ENCODE measurements at places on chromosomes 6 and 20. TPM values are rescaled to one million over a fixed set of nuclear protein-coding genes. Genes with fewer than 3 reads are reported as not detected.

PXT1 gene
- not detected for total RNA-seq

C20orf141 gene
- 0.29 TPM for total RNA-seq

ZC2HC1B gene
- total RNA-seq: not detected

KIAA0408 gene
- total RNA-seq: 1.8 TPM

TNFAIP3 gene
- 10.5 TPM for total RNA-seq

RPS21 gene
- total RNA-seq: 508 TPM

RIPOR3 gene
- 2.4 TPM for total RNA-seq

GRCh38 chr6:116445102-116445501 is 16.1 kb upstream of the CALHM6 start:
- H3K27me3 ChIP-seq: no peaks in the 10 kb centered on the region
- DNase-seq: no peak
- H3K4me1 ChIP-seq: peaks cover 41% of the 10 kb centered on the region

GRCh38 chr6:98648211-98648914 is 186.0 kb upstream of the POU3F2 start:
- no peak overlapping the region for H3K4me3 ChIP-seq
- H3K4me1 ChIP-seq: no peaks in the 10 kb centered on the region
- H3K36me3 ChIP-seq: no peaks in the 10 kb centered on the region
- no peak for DNase-seq
- no peaks in the 10 kb centered on the region for H3K27me3 ChIP-seq

- H3K4me3 ChIP-seq: no peak overlapping the region
- H3K27ac ChIP-seq: no peak overlapping the region
- no peaks in the 10 kb centered on the region for H3K36me3 ChIP-seq
- no peaks in the 10 kb centered on the region for H3K27me3 ChIP-seq
These were observed 204.0 kb downstream of the DLL1 start for GRCh38 chr6:170086639-170087420.

DNA sequence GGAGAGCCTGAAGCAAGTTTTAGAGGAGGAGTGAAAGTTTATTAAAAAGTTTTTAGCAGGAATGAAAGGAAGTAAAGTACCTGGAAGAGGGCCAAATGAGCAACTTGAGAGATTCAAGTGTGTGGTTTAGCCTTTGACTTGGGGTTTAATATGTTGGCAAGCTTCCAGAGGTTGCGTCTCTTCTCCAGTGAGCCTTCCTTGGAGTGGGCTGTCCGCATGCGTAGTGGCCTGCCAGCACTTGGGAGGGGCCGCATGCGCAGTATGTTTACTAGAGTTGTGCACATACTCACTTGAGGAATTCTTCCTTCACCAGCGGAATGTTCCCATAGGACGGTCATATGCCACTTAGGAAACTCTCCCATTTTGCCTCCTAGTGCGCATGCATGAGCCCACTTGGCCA is 235.2 kb downstream of the ALDH8A1 start:
- DNase-seq: no peak
- H3K4me1 ChIP-seq: no peaks in the 10 kb centered on the region
- H3K36me3 ChIP-seq: no peaks in the 10 kb centered on the region

DNA sequence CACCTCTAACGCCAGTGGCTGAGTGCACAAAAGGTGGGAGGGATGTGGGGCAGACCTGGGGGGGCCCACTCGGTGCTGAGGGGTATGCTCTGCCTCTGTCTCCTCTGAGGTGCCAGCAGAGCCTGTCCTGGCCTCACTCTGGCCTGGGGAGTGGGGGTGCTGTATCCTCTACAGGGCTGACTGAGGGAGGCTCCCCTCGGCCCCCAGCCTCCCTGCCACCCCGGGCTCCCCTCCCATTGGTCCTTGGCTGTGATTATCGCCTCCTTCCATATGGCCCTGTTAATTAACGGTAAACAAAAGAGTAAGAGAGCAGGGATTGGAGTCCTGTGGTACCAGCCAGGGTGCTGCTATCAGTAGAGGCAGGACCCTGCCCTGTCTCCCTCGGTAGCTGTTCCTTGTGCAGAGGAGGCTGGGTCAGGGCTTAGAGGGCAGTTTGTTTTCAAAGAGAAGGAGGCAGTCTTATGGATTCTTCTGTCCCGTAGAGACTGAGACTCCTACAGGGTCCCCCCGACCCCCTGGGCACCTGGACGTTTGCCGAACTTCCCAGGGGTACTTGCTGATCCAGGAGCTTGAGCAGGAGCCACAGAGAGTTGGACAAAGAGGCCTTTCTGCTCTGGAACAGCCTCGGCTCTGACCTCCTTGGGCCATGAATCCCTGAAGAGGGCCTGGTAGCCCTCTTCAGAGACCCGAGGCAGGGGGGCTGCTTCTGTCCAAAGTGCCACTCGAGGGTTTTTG is 1.8 kb downstream of the MYT1 start:
- no peaks in the 10 kb centered on the region for H3K36me3 ChIP-seq
- H3K27me3 ChIP-seq: peaks cover 51% of the 10 kb centered on the region
- no peaks in the 10 kb centered on the region for H3K4me1 ChIP-seq
- H3K4me3 ChIP-seq: no peak overlapping the region

GRCh38 chr6:13708736-13709135 is 2.9 kb downstream of the RANBP9 start:
- H3K27me3 ChIP-seq: no peaks in the 10 kb centered on the region
- peaks cover 26% of the 10 kb centered on the region for H3K4me1 ChIP-seq
- H3K4me3 ChIP-seq: peak overlapping the region; percentile 92
- no peaks in the 10 kb centered on the region for H3K36me3 ChIP-seq
- H3K27ac ChIP-seq: peak overlapping the region; percentile 83
- DNase-seq: no peak

GRCh38 chr20:24533449-24533848 is 64.0 kb downstream of the SYNDIG1 start:
- no peak overlapping the region for H3K27ac ChIP-seq
- H3K4me1 ChIP-seq: no peaks in the 10 kb centered on the region
- H3K27me3 ChIP-seq: no peaks in the 10 kb centered on the region
- H3K4me3 ChIP-seq: no peak overlapping the region

DNA sequence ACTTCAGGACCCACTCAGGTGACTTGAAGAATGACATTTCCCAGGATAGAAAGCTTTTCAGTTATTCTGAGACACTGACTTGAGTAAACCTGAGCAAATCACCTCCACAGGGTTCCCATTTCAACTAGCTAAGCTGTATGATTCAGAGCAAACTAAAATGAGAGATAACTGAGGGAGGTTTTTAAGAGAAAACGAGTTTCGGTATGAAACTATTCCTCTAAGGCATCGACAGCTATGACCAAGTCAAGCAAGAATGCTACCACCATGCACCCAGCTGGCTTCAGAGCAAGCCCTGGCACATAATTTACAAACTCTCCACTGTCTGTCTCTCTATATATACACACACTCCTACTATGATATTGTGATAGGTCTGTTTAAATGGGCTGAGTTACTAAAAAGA is 75.4 kb downstream of the PERP start:
- DNase-seq: no peak
- H3K27ac ChIP-seq: no peak overlapping the region
- no peaks in the 10 kb centered on the region for H3K36me3 ChIP-seq
- H3K27me3 ChIP-seq: no peaks in the 10 kb centered on the region
- no peak overlapping the region for H3K4me3 ChIP-seq
- no peaks in the 10 kb centered on the region for H3K4me1 ChIP-seq

- H3K27ac ChIP-seq: no peak overlapping the region
- DNase-seq: no peak
- no peaks in the 10 kb centered on the region for H3K4me1 ChIP-seq
- H3K36me3 ChIP-seq: no peaks in the 10 kb centered on the region
These were observed 405.8 kb upstream of the FKBP1C start for GRCh38 chr6:62805431-62805830.

DNA sequence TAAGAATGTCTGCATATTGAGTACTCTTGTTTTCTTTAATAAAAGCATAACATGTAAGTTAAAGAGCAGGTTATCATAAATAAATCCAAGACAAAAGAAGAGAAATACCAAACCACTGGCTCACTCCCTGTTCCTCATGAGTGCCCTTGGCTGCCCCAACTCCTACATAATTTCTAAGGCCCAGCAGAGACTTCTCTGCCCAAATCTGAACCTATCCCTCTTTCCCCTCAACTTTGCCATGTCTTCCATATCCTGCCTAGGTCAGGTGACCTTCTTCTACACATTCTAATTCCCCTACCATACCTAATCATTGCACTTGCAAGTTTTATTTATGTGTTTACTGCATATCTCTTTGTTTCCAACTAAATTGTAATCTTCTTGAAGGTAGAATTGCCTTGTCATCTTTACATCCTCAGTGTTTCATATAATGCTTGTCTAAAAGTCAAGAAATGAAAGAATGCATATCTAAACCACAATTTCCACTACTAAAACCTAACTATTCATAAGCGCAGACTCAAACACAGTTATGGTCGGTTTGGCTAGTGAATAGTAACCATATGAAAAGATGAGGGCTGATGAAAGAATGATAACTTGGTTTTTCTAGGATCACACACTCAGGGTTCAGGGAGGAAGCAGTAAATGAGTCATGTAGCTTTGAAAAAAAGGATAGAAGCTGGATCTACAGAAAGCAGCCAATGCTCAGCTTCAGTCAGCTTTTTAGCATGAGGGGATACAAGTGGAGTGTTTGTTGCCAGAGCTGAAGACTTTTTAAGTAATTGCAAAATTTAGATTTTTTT is 53.3 kb upstream of the EYA4 start:
- DNase-seq: peak; percentile 51
- H3K36me3 ChIP-seq: no peaks in the 10 kb centered on the region
- no peak overlapping the region for H3K4me3 ChIP-seq
- peaks cover 8% of the 10 kb centered on the region for H3K4me1 ChIP-seq
- H3K27me3 ChIP-seq: peaks cover 4% of the 10 kb centered on the region

- H3K4me3 ChIP-seq: no peak overlapping the region
- no peaks in the 10 kb centered on the region for H3K4me1 ChIP-seq
- no peaks in the 10 kb centered on the region for H3K36me3 ChIP-seq
- no peak overlapping the region for H3K27ac ChIP-seq
These were observed 179.3 kb upstream of the DTNBP1 start for GRCh38 chr6:15841937-15842726.

DNA sequence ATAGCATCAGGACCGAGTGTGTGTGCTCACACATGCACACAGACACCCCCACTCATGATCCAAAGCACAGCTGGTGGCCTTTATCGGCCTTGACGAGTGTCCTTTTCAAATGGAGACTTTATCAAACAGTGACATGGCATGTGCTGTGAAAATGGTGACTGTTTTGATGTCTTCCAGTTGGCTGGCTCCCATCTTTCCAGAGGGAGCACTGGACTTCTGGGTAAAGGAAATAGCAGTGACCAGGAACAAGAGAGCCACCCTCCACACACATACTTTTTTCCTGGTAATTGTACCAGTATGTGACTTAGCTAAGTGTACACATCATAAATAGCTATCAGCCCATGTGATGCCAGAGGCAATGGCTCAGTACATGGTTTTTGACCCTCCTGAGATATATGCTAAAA is 52.7 kb downstream of the ZDHHC14 start:
- no peak overlapping the region for H3K4me3 ChIP-seq
- H3K27me3 ChIP-seq: peaks cover 8% of the 10 kb centered on the region
- no peaks in the 10 kb centered on the region for H3K4me1 ChIP-seq
- H3K27ac ChIP-seq: no peak overlapping the region
- H3K36me3 ChIP-seq: no peaks in the 10 kb centered on the region
- no peak for DNase-seq

- no peaks in the 10 kb centered on the region for H3K36me3 ChIP-seq
- peak overlapping the region; percentile 99 for H3K27ac ChIP-seq
- peaks cover 38% of the 10 kb centered on the region for H3K4me1 ChIP-seq
- H3K27me3 ChIP-seq: no peaks in the 10 kb centered on the region
- peak overlapping the region; percentile 59 for H3K4me3 ChIP-seq
These were observed 290.3 kb upstream of the STXBP5 start for GRCh38 chr6:146913842-146914488.

DNA sequence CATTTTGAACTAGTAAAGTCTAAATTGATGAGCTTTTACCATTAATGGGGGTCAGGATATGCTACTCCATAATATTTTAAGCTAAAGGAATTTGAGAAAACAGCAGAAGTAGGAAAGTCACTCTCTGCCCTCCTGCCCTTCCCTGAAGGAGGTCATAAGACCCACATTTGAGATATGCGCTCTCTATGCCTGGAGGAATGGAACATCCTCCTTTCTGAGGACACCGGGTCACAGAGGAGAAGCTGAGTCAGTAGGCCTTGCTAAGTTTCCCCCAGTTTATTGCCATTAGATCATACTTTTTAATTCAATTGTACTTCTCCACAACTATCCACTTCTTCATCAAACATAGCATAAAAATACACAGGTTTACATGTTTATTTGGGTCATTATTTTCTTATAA is 40.3 kb downstream of the AKAP7 start:
- H3K4me3 ChIP-seq: no peak overlapping the region
- no peak overlapping the region for H3K27ac ChIP-seq

- H3K4me1 ChIP-seq: no peaks in the 10 kb centered on the region
- H3K27me3 ChIP-seq: no peaks in the 10 kb centered on the region
- no peak overlapping the region for H3K27ac ChIP-seq
These were observed 26.6 kb downstream of the CNBD2 start for GRCh38 chr20:35994994-35995453.

DNA sequence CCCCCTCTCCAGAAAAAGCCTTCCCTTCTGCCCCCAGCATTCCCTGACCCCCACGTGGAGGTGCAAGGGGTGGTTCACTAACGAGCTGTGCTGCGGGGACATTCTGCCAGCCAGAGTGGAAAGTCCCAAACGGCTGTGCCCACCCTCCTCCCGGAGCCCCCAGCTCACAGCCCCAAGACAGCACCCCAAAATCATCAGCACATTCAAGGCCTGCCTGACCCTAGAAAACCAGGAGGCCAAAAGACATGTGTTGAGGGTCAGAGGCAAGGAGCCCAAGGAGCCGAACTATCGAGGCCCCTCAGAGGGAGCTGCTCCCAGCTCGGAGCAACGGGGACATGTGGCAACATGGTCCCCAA is 197.9 kb downstream of the PREX1 start:
- no peaks in the 10 kb centered on the region for H3K4me1 ChIP-seq
- H3K4me3 ChIP-seq: no peak overlapping the region
- H3K27me3 ChIP-seq: no peaks in the 10 kb centered on the region
- peak; percentile 84 for DNase-seq

DNA sequence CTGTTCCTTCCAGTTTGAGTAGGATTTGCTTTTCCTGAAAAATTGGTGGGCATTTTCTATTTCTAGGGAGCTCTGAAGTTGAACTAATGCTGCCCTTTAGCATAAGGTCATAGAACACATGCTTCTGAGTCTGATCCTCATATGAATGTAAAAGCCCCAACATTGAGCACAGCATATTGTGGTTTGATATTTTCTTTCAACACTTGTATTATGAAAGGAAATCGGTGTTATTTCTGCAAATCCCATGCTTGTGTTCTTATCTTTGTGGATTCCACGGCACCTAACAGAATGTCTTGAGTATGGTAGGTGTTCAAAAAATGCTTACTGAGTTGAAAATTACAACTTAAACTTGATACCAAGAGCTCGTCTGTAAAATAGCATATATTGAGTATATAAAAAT is 85.8 kb downstream of the TRMT11 start:
- H3K4me1 ChIP-seq: no peaks in the 10 kb centered on the region
- no peak overlapping the region for H3K27ac ChIP-seq

DNA sequence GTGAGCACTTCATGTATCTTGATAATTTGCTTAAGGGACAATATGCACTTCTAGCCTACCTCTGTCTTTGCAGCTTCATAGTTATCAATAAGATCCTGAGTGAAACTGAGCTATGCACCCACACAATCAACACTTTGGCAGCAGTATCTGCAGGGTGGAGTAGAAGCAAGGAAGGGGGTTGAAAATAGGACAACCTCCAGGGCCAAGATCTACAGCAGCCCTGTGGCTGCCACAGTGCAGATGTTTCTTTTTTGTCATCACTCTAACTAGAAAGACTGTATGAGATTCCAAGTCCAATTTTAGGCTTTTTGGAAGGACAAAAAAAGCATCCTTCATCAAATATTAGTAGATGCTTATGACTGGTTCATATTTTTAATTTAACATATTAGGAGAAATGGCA is 336.1 kb upstream of the CITED2 start:
- no peak overlapping the region for H3K27ac ChIP-seq
- no peak overlapping the region for H3K4me3 ChIP-seq
- H3K36me3 ChIP-seq: no peaks in the 10 kb centered on the region
- no peak for DNase-seq
- no peaks in the 10 kb centered on the region for H3K27me3 ChIP-seq
- peaks cover 34% of the 10 kb centered on the region for H3K4me1 ChIP-seq
